Posterior vena cava (tissue), 2 donors: ENCODE measurements at places on chromosomes 7 and 10. TPM values are rescaled to one million over a fixed set of nuclear protein-coding genes. Genes with fewer than 3 reads are reported as not detected.
A peak's percentile ranks its signal among the peaks of the same experiment; 100 is the strongest.

- DNase-seq, result no peak
Observed at GRCh38 chr7:30027065-30027456, 559 bp upstream of the FKBP14 start.

DNA sequence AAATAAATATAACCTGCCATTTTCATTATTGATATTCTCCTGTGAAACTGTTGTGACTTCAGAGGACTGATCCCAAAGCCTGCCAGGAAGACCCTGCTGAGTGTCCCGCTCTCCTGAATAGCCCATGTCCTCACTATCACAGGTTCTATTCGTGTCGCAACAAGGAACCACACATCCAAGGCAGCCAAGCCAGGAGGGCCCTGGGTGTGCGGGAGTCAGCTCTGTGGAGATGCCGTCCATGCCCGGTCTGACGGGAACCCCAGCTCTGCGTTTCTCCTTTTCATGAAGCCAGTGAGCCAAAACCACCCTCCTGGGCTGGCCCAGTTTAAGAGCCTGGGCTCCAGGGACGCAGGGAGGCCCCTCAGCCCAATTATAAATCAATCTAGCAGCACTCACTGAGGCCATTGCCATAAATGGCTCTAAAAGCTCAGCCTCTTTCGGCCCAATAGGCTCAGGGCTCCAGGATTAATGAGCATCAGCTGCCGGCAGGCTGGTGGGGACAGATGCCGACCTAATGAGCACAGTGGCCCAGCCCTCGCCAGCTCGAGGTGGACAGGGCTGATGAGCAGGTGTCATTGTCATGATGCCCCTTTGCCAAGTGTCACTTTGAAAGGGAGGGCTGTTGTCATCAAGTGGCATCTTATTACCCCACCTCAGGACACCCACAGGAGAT is 177.9 kb downstream of the PLXNA4 start:
- DNase-seq, result peak; percentile 58

Gene KLF6
- total RNA-seq, result 183 TPM

DNA sequence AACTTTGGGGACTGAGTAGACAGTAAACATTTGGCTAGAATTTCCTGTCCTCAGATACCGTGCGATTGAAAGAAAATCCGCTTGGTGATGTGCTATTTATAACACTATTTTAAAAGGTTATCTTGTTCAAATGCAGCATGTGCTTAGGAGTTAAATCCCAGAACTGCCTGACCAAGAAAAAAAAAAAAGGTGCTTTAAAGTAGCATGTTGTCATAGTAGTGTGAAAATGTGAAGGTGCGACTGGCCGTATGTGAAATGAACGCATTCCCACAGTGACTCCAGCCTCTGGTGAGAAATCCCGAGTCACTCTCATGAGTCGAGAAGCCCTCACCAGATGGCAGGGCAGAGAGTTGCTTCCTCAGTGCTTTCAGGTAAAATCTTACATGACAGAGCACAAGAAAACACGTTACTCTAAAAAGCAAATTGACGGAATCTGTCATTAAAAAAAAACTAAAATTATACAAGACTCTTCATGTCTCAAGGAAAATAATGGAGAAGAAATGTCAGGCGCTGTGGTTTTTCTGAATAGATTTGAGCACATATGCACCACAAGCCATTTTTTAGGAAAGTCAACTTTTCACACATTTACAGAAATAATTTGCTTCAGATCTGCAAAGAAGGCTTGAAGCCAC is 18.4 kb upstream of the KLF6 start:
- no peak for DNase-seq

DNA sequence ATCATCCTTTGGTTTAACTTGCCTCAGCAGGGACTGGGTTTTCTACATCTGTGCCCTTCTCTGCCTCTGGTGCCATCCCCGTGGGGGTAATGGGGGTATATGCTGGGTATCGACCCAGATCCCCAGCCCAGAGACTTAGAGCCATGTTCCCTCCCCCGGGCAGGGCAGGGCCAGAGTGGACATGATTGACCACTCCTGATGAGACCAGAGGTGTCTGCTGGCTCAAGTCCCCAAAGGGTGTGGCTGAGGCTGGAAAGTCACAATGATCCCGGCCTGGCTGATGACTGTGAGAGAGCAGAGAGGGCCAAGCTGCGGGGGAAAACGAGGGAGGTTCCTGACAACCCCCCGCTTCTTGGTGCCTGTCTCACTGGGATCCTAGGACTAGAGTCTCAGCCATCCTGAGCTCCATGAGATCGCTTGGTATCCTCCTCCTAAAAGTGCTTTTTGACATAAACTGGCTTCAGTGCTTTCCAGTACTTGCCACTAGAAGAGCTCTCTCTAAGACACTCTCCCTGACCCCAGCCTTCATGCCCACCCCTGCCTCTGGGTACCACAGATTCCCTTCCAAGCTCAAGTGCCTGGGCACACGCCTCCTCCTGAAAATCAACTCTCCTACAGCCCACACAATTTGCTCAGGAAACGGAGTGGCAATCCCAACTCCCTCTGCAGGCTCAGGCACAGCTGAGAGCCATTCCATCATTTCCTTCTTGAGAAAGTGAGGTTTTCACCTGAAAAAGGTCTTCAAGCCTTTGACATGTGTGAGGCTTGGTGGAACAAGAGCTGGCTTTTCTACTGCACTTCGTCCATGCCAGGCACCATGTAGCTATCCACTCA is 33.9 kb downstream of the DRGX start:
- DNase-seq, result no peak

Gene CC2D2B
- 4.6 TPM for total RNA-seq

DNA sequence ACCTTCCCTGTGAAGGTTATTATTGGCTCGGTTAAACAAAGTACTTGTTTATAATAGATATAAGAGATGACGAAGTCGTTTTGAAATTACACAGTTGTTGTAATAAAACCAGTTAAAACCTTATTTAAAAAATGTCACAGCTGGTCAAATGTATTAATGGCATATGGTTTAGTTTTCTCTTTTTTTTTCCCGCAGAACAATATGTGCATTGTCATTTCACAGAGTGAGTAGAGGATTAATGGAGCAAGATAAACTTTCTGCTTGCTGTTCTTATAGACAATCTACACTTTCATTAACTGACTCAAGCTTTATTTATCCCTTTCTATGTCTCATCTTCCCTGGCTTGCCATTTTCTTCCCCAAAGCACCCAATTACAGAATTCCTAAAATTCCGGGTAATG is 404.3 kb upstream of the NPVF start:
- DNase-seq, result no peak

Gene CLEC5A
- total RNA-seq, result 7.5 TPM

GRCh38 chr7:148620749-148621359 is 30.3 kb downstream of the C7orf33 start:
- no peak for DNase-seq

DNA sequence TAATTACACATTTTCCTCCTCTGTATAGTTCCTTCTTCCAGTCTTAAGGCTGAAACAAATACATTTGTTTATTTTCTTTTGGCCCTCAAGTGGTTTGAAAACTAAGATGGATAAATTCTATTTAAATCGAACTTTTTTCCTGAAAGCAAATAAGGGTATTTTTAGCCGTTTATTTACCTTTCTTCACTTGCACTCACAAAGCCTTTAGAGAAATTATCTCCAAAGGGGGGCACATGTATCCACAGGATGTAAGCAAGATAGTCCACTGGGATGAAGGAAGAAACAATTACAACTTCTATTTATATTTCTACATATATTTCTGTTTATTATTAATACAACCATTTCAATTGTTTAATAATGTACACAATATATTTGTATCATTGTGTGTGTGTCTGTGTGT is 10.2 kb downstream of the CPA4 start:
- no peak for DNase-seq

DNA sequence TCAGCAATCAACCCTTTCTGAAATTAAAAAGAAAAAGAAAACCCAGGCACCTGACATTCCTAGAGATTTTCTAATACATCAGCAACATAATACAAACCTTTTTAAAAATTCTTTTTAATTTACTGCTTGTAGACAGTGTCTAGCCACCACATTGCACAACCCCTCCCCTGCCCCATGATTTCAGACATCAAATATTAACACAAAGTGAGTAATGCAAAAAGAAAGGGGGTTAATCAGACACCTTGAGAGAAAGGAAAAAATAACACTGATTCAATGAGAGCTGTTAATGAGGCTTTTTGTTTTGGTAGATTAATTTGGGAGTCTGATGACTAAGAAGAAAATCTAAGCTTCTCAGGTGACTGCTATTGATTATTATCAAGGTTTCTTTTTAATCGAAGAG is 55.3 kb downstream of the SLC25A13 start:
- DNase-seq, result no peak

Gene GPER1
- 6.6 TPM for total RNA-seq

Gene SPDYE8
- not detected for total RNA-seq

GRCh38 chr10:113788604-113789083 is 37.2 kb downstream of the PLEKHS1 start:
- DNase-seq, result no peak

Gene SAP25
- total RNA-seq, result 2.8 TPM

Gene SERPINE1
- 77.3 TPM for total RNA-seq

- DNase-seq, result no peak
Observed at GRCh38 chr7:141017555-141017954, 2.8 kb upstream of the MRPS33 start.

GRCh38 chr10:59702347-59702746 is 7.3 kb downstream of the SLC16A9 start:
- DNase-seq, result no peak

Gene ANKRD1
- 3.5 TPM for total RNA-seq

GRCh38 chr7:2843711-2844152 is 376 bp downstream of the GNA12 start:
- peak; percentile 86 for DNase-seq

Gene STEAP1
- total RNA-seq, result 37.9 TPM

DNA sequence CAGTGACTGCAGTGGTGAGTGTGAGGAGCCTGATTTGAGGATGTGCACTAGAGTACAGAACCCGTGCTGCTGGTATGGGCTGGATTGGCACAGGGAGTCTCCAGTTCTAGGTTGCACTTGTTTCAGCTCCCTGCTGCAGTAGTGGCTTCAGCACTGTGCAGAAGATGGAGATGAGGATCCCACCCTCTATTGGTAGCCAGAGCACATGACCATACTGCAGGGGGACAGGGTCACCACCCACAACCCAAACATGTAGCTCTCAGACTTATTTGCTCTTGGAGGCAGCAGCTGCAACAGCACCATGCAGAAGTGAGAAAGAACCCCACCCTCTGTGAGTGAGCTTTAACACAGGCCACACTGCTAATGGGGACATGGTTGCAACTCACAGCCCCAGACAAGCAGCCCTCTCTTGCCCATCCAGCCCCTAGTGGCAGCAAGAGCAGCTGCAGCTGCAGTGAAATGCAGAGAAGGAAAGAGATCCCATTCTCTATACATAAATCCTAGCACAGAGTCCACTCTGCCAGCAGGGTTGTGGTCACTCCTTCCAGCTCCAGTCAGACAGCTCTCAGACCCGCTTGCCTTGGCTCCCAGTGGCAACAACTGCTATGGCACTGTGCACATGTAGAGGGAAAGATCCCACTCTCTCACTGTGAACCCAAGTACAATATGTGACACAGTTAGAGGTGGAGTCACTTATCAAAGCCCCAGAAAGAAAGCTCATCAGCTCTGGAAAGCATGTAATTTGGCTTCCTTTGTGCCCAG is 51.4 kb upstream of the SCIN start:
- no peak for DNase-seq

DNA sequence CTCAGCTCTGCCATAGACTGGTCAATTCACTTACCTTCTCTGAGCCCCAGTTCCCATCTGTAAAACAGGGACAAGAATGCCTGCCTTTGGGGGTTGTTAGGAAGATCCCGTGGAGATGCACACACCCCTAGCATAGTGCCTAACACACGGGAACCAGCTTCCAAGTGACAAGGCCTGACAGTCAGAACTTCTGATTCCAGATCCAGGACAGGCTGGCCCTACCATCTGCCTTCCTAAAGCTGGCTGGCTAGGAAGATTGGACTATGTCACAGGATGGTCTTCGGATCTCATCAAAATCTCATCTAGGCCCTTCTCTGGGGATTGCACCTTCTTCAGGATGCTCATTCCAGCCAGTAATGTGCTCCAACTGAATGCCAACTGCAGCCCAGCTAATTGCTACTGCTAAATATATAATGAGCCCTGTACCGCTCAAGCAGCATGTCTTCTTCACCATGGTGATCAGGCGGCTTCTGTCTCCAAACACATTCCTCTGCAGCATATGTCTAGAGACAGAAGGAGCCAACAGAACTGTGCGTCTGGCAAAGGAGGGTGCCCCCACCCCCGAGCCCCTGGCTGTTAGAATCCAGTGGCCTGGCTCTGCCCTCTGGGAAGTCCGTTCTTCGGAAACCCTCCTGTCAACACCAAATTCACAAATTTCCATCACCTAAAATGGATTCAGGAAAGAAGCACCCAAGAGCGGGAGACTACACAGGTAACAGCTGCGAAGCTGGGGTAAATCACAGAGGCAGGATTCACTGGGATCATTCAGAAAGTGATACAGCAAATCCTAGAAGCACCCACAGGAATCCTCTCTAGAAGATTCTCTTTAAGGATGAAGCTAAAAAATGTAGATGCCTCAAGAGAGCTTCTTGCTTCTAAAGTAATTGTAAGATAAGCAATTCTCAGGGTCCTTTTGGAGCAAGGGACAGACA is 142.1 kb upstream of the EEPD1 start:
- no peak for DNase-seq

Gene C7orf57
- total RNA-seq, result not detected

- DNase-seq, result no peak
Observed at GRCh38 chr7:99440195-99440594, 1.5 kb downstream of the CPSF4 start.

DNA sequence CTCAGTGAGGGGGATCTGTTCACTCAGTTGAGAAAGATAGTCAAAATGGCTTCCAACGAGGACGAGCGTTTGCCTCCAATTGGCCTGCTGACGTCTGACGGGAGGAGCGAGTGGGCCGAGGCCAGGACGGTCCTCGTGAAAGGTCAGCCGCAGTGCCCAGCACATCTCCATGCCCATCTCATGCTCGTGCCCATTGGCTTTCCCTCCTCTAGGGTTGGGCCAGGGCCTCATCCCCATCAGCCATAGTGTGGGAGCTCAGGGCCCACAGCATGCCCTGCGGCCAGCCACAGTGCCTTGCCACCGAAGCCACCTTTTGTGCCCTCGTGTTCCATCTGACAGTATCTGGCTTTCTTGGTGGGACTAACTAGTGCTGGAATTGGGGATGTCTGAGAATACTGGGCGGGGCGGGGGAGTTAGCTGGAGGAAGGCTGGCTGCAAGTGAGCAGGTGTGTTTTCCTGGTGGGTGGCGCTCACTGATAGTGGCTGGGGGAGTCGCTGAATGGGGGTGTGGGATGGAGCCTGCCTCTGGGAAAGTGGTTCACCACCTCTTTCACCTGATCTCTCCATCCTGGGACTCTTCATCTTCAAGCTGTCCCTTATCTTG is 13.9 kb downstream of the CHAT start:
- peak; percentile 62 for DNase-seq

- no peak for DNase-seq
Observed at GRCh38 chr7:36964297-36964696, 240.0 kb upstream of the AOAH start.

- DNase-seq, result no peak
Observed at GRCh38 chr7:20313626-20314025, 17.1 kb upstream of the ITGB8 start.

DNA sequence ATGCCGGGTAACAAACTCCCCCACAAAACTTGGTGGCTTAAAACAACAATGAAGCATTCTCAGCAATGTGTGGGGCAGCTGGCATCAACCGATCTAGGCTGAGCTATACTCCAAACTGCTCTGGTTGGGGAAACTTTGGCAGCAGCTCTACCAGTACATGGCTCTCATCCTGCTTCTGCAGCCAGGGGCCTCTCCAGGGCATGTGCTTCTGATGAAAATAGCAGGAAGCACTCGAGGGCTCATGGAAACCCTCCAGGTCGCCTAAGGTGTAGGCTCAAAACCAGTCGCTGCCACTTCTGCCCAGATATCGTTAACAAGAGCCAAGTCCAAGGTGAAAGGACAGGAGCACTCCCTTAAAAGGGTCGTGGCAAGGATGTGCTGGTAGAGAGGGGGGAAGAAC is 134.1 kb downstream of the TEX36 start:
- no peak for DNase-seq
